Ammon's horn (tissue), 1 donor: ENCODE measurements at places on chromosomes 12 and 14.

DNA sequence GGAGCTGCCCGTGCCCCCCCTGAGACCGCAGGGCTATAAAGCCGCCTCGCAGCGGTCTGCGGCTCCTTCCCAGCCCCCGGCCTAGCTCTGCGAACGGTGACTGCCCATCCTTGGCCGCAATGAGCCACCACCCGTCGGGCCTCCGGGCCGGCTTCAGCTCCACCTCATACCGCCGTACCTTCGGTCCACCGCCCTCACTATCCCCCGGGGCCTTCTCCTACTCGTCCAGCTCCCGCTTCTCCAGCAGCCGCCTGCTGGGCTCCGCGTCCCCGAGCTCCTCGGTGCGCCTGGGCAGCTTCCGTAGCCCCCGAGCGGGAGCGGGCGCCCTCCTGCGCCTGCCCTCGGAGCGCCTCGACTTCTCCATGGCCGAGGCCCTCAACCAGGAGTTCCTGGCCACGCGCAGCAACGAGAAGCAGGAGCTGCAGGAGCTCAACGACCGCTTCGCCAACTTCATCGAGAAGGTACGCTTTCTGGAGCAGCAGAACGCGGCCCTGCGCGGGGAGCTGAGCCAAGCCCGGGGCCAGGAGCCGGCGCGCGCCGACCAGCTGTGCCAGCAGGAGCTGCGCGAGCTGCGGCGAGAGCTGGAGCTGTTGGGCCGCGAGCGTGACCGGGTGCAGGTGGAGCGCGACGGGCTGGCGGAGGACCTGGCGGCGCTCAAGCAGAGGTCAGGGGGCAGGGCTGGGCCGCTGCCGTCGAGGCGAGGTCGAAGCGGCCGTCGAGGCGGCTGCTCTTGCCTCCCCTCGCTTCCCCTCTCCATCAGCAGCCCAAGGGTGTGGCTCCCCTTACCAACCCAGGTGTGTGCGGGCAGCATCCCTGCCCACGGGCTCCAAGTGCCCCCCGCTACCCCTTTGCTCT is at the start of gene PRPH:
TSS of gene PRPH (plus strand) at position 66 of the 855 bp plus-strand sequence. CDS start at position 120, 54 bp downstream.
- no peak for DNase-seq

DNA sequence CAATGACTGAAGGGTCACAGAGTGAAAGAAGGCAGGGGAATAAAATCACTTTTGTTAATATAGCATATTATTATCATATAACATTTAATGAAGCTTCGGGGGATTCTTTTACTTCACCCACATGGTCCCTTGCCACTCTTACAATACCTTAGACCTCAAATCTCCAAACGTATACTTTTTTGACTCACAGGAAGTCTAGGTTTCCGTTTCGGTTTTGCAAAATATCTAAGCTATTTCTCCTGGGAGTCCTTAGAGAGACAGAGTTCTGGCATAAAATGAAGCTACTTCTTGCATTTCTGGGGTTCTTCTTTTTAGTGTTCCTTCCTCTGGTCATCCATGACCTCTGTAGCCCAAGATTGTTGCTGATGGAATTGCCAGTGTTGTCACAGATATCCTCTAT is 590.5 kb upstream of the ATP2B1 start:
- DNase-seq, result no peak

GRCh38 chr12:2999265-2999841 is 40.2 kb downstream of the TEAD4 start:
- DNase-seq, result no peak

GRCh38 chr14:28381656-28382055 is 384.9 kb upstream of the FOXG1 start:
- DNase-seq, result no peak

DNA sequence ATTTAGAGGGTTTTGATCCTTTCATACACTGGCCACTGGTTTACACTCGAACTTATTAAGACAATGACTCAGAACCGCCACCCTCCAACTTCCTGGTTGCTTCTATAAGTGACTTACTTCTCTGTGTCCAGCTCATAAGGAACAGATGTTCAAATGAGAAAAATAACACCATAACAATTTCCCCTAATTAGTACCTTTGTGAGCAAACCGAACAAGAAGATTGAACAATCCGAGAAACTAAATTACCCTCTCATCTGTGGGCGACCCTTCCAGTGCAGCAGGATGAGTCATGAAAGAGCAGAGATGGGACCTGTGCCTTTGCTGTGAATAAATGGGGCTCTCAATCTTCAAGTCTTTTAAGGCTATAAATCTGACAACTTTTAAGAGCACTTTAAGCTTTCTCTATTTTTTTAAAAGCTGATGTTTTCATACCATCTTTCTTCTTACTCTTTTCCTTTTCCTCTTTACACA is 146.8 kb upstream of the RASSF8 start:
- no peak for DNase-seq

DNA sequence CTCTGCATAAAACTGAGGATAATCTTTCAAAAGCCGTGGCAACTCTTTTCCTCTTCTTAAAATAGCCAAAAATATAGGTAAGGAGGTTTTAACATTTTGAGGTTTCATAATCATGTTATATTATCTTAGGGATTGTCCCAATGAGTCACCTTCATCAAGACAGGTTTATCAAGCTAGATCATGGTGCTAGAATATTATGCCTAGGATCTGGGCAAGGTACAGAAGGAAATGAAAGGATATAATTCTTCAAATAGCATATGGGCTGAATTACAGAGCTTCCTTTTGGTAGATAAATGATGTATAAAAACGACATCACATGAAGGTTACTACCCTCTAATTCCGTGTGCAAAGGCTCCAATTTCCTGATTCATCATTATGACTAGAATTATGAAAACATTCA is 28.6 kb upstream of the TBC1D15 start:
- no peak for DNase-seq

DNA sequence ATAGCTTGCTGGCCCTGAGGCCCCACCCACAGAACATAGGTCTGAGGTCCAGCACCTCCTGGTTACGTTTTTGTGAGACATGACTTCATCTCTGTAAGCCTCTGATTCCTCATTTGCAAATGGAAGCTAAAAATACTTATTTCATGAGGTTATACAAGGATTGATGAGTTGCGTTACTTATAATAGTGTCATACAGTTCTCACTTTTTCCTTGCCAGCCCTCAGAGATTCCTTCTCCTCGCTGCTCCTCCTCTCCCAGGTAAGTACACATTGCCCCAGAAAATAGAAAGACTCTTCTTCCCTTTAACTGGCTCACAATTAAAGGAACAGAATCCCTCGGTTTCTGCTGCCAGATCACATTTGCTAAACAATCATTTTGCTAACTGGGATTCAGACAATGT is 739.2 kb downstream of the VRK1 start:
- no peak for DNase-seq

DNA sequence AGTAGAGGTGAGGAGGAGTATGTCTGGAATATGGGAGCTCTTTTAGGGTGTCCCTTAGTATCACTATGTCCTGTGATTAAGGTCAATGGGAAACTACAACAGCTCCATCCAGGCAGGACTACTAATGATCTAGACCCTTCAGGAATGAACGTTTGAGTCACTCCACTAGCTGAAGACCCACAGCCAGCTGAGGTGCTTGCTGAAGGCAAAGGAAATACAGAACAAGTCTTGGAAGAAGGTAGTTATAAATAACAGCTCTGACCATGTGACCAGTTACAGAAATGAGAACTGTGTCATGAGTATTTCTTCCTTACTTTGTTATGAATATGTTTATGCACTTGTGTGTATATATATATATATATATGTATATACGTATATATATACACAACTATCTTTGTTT is 40.5 kb upstream of the USP44 start:
- DNase-seq, result no peak

- no peak for DNase-seq
These were observed 692.9 kb downstream of the BCL11B start for GRCh38 chr14:98579140-98579539.

- no peak for DNase-seq
These were observed 21.2 kb downstream of the C14orf132 start for GRCh38 chr14:96060186-96060933.

GRCh38 chr14:69268223-69268622 is 8.3 kb downstream of the GALNT16 start:
- no peak for DNase-seq

GRCh38 chr12:96810057-96810456 is 97.0 kb upstream of the NEDD1 start:
- DNase-seq, result no peak

DNA sequence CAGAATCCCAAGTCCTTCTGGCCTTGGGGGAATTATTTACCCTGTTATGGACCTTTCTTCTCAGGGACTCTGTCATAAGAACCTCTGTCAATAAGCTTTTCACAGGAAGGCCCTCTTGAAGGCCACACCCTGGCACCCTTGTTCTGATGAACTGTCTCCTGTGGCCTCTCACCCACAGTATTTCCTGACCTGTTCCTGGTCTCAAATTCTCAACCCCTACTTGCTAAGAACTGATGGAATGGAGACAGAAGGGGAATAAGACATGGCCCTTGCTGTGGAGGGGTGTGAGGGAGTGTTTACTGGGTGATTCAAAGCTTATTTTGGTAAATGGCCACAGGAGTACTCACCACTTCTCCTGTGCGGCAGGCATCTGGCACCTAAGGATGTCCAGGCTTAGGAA is 1082.9 kb downstream of the BCL11B start:
- no peak for DNase-seq

DNA sequence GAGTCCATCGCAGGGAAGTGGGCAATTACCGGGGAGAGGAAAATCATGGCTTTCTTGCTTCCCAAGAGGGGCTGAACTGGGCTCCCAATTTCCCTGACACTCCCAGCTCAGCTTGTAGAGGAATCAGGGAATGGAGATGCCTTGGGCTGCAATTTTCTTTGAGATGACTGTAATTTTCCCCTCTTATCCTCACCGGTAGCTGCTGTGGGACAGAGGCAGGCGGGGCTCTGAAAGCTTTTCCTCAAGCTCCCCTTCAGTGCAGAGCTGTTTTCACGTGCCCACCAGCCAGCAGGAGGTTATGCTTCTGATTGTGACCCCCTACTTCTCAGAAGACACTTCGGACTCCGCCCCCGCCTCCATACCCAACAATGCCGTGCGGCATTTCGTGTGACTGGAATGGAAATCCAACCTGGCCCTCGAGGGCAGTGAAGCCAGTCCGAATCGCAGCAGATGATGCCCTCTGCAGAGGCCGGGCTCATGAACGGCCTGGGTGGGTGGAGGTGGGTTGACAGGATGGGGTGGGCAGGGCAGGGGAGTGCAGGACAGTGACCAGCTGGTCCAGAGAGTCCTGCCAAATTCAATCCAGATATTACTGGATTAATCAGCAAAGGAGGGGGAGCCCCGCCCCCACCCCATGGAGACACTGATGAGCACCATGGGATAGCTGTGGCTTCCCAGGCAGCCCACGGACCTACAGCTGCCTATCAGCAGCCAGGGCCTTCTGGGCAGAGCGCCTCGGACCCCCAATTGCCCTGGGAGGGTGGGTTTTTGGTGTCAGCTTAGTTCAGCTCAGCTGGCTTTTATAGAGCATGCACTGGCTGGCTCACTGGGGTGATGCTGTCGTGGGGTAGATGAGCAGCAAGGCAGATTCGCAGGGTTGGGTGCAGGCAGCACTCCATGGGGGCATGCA is 37.6 kb downstream of the RTL1 start:
- no peak for DNase-seq

GRCh38 chr14:70332015-70332414 is 27.5 kb downstream of the COX16 start:
- DNase-seq, result no peak

DNA sequence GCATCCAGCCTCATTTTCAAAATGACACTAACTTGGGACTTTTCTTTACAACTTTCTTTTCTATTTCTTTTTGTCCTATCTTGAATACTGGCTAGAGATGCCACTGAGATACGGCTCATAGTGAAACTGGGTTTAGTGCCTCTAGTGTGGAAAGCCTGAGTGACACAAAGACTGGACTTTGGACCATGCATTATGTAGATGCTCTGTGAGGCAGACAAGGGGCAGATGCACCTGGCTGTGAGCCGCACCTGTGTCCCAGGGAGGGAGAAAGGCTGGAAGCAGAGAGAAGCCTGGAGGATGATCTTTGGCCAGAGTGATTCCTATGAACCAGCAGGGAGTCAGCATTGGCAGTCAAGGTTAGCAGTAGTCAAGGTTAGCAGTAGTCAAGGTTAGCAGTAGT is 852.3 kb upstream of the TMEM132C start:
- no peak for DNase-seq

DNA sequence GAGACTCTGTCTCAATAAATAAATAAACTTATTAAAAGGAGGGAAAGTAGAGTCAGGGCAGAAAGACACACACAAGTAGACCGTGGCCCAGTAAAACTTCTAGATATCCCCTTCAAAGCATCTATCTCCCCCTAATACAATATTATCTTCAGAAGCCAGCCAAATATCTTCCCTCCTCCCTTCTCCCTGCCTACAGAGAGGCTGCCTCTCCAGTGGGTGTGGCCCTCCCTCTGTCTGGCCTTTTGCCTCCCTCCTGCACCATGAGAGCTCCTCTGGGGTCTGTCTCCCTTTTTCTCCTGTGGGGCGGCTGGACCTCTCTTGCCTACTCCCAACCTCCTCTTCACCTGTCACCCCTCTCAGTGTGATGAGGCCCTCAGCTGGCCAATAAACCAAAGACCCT is 139.2 kb downstream of the EGLN3 start:
- no peak for DNase-seq
